ENCODE measurements at places on chromosomes 7 and 10. TPM values are rescaled to one million over a fixed set of nuclear protein-coding genes. Genes with fewer than 3 reads are reported as not detected.

DNA sequence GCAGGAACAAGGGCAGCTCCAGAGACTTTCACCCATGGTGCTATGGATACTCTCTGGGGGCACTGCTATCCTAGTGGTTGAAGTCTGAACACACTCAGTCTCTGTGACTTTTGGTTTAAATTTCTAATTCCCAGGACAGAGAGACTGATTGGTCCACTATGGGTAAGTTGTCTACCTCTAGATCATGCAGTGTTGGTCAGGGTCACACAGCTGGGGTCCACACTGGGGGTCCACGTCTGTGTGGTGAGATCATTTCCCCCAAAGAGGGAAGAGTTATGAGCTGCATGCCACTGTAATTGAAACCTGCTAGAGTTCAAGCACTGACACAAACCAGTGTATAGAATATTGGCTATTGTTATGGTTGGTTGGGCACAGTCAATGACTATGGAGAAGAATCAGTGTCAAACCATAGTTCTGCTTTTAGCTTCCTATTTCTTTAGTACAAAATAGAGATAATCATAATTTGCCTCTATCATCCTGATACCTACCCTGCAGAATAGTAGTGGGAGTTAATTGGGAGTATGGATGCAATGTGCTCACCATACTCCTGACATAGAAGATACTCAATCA lies 101.6 kb downstream of the PRTFDC1 start:
- DNase-seq, result no peak

DNA sequence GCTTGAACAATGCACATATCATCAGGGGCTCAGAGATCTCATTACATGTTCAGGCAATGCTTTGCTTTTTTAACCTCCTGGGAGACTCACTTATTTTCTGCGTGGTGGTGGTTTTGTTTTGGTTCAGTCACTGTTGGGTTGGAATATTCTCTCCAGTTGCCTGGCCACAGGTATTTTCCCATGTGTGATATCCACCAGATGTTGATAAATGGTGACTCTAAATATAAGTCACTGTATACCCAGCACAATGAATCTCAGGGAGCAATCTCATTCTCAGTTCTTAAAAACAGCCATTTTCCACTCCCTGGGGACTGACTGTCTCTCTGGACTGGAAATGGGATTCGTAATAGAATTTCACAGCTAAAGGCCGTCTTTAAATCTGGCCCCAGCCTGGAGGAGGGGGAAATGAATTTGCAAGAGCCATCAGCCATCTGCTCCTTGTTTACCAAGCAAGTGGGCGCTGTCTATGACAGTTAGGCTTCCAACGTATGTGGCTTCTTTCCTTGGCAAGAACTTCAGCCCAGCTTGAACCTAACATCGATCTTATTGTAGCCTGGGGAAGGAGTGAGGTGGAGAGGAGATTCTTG lies 1106.2 kb downstream of the NRG3 start:
- DNase-seq, result no peak

DNA sequence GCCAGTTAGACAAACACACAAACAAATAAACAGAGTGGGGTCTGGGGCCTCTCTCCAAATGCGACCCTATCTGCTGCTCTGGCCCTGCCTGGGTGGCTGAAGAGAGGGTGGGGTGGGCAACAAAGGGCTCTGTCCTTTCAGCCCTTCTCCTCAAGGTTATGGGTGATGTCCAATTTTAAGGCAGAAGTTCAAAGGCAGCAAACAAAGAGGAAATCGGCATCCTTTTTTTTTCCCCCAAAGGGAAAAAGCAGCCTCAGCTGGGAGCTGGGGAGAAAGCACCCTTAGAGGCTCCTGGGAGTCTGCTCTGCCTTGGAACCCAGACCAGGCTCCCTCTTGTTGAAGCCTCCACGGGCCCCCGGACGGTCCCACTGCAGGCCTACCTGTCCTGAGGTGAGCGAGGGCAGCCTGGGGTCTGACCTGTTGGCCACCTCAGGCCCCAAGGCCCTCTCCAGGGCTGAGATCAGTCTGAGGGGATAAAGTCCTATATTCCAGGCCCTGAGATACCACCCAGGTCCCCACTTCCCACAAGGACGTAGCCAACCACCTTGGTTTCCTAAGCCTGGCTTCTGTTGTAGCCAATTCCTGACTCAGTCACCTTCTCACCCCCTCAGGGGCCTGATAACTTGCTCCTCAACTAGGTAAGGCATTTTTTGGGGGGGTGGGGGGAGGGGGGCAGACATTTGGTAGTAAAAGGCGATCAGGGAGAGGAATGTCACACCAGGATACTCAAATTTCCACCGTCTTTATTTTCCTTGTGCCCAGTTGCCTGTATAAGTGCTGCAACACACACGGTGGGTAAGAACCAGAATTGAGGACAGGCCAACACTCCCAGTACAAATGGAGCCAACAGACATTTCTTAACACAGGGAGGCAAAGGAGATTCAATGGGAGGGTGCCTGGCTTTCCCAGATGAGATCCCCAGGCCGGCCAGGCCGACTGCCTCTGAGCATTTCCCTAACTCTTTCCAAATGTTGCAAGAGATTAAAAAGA lies 4.3 kb downstream of the HOXA11 start:
- no peak for DNase-seq

DNA sequence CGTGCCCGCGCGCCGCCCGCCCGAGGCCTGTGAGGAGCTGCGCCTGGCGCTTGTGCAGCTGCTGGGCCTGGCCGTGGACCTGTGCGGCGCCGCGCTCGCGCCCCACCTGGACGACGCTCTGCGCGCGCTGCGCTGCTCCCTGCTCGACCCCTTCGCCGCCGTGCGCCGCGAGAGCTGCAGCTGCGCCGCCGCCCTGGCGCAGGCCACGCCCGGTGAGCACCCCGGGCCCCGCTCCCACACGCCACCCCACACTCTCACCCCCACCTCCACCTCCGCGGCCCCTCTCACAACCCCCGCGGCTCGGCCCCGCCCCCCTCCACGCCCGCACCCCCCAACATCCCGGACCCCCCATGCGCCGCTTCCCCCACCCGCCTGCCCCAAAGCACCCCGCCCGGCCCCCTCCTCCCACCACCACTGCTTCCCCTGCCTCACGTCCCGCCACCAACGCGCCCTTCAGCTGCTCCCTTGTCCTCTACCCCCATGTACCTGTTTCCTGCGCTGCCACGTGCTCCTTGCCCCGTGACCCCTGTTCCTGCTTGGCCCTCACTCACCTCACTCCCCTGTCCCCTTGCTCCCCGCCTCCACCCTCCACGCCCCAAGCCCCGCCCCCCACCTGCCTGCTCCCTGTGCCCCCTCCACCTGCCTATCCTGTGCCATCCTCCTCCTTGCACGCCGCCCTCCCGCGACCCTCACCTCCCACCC lies at the start of gene PRKAR1B:
Gene PRKAR1B, minus strand, starts transcription at position 178 of the 702 bp plus-strand sequence. CDS start 15,776 bp downstream, outside the sequence.
- no peak for DNase-seq

DNA sequence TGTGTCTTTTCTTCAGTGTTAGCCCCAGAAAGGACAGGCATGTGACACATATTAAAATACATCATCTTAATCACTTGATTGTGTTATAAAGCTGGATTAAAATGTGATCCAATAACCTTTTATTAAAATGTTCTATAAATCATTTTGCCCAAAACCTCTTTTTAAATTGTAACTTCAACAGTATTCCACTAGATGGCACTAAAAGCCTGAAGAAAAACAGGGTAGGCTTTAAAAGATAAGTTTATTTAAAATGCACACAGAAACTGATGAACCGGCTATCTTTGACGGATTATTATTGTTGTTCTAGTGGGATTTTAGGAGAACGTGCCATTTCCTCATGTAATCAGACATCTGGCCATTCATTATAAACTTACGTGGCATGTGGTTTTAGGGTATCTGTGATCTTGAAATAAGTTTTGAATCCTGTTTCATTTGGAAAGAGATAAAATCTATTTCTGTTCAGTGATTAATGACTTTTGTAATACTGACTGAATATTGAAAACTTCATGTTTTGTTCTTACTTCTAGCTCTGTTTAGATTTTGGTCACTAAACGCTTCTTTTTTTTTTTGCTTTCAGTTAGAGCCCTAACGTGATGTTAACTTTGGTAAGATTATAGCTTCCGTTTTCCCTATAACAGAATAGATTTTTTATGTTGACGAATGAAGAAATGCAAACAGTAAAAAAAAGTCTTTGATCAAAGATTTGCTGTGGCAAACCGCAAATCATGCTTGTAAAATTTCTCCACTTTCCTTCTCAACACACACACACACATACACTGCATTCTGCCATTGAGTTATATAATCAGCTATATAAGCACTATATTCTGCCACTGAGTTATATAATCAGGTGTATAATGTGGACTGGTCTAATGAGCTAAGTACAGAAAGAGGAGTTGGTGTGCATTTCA lies 13.6 kb downstream of the VPS50 start:
- DNase-seq, result no peak

Gene MMRN2
- 28.8 TPM for polyA plus RNA-seq

- no peak for DNase-seq
Measured at GRCh38 chr10:72007246-72007892, 43.2 kb downstream of the CHST3 start.

GRCh38 chr7:25994433-25994994 lies 157.5 kb upstream of the NFE2L3 start:
- DNase-seq, result no peak

DNA sequence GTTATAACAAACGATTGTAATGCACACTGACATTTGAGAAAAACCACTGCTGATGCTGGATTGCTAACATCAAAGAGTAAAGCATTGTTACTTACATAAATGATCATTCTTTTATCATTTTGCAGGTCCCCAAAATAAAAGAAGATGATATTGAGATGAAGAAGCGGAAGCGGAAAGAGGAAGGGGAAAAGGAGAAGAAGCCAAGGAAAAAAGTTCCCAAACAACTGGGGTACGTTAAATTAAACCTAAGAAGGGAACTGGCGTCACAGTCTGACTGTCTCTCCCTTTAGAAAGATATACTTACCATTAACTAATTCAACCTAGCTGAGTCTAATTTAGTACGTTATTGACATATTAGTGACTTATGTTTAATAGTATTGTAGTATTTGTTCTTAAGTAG lies 28.1 kb downstream of the UBN2 start:
- DNase-seq, result no peak

GRCh38 chr10:99993701-99994689 lies 15.8 kb downstream of the DNMBP start:
- no peak for DNase-seq

DNA sequence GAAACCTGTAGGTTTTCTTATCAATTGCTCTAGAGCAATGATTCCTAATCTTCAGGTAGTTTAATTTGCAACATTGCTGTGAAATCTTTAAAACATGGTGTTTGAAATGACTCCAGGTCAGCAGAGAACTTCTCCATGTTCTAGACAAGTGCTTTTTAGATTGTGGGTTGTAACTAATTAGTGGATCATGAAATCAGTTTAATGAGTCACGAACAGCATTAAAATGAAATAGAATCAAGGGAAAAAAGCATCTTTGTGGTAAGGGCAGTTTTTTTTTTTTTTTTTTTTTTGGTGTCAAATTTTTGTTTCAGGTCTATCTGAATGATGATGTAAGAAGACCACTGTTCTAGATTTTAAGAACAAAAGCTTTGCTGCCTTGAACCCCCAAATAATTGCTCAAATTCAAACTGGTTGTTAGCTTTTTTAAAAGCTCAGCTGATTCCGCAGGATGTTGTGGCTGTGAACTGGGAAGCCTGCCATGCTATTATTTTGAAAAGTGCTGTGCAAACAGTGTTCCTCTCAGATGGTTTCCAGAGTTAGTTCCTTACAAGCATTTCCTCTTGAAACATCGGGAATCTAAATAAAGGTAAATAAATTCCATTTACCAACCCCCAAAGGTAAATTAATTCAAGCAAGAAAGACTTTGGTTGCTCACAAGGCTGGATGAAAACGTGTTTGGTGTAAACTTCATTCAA lies 13.1 kb upstream of the PDK4 start:
- no peak for DNase-seq

Gene SORBS1
- polyA plus RNA-seq, result 37.8 TPM

- no peak for DNase-seq
Measured at GRCh38 chr7:129144834-129145668, 544 bp downstream of the TSPAN33 start.

Gene SPDYE1
- 0.54 TPM for polyA plus RNA-seq

Gene ADIRF
- 22.9 TPM for polyA plus RNA-seq

GRCh38 chr7:43758822-43759683 lies 573 bp downstream of the BLVRA start:
- DNase-seq, result no peak

Gene AKR1C3
- 55.6 TPM for polyA plus RNA-seq

DNA sequence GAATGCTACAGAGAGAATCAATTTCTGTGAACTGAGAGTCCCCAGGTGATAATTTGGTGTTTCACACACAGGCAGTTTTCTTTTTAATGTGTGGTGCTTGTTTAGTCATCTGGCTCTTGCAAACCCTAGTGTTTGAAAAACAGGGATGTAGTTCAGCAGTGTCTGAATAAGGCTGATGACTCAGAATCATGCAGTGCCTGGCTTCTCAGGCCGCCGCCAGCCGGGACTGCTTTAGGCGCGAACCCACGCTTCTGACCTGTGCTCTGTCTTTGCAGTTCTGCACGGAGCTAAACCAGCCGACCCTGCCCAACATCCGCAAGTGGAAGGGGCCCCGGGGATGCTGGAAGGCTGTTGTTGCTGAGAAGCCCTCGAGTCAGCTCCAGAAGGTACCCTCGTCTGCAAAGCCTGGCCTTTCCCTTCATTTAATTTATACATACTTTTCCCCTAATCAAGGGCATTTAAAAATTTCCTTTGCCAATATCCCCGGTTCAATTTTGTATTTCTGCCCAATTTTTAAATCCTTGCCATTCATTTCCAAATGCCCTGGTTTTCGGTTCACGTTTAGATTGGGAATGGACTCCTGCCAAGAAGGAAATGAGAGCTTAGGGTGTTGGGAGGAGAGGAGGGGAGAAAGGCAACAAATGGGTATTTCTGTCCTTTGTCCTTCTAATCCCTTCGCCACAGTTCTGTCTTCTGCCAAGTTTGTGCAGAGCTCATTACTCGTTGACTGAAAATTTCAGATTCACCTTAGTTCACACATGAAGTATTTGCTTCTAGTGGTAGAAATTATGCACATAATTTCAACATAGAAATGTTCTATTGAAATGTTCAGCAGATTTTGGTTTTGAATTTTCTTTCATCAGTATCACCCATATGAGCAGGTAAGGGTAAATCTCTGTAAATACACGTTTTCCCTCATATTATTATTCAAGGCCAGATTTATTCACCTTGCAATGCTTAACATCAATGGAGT lies 108.5 kb upstream of the ANLN start:
- DNase-seq, result no peak

DNA sequence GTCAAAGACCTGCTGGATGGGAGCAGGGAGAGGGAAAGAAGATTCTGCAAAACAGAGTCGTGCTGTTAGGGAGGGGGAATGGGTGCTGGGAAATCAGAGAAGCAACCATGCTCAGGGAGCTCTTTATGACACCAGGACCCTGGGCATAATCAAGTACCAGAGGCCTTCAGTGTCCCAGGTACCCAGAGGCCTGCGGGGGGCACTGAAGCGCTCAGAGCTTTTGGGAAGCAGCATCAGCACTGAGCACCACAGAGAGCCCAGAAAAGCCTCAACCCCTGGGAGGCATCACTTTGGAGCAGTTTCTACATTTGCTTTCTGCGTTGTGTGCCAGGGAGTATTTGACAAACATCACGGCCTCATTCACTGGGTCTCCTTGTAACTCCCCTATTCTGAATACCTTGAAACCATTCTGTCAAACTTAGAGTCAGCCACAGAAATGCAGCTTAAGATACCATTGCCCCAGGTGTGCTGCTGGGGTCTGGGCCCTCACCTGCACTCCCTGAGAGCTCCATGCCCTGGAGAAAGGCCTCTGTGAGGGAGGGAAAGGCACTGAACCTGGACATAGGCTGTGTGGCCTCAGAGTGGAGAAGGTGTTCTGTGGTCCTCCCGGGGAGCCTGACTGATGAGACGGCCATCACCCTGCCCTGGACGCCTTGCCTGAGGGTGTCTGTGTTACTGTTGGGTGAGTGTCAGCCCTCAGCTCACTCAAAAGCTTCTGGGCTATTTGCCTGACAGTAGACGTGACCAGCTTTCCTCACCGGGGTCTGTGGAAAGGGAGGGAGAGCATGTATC lies 37.1 kb downstream of the CXCL12 start:
- no peak for DNase-seq

All from left renal cortex interstitium (tissue), 4 donors.